ENCODE measurements at places on chromosomes 13 and 19.

DNA sequence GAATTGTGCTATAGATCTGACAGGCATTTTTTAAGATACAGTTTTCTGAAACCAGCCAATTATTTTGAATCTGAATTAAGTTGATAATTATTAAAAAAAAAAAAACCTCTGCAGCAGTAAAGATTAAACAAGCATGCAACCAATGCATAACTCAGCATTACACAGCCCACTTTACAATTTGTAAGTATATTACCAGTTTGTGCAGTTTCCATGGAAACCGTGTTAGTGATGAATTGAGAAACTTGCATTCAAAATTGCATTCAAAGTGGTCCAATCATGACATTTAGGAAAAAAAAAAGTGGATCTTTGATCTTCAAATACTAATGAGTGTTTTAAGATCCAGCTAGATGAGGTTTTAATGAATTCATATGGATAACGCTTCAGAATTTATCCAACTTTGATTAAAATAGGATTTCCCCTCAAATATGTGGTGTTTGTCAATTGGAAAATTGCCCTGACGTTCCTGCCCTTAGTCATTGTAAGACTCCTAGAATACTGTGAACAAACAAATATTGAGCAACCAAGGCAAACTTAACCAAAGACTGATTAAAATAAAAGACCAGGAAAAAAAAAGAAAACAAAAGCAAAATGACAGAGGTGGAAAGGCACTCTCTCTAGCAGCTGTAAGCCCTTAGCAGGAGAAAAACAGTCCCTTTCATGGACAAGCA, 314.8 kb upstream of the MAB21L1 start:
- DNase-seq = no peak

GRCh38 chr19:49997709-49998108, 27.5 kb downstream of the VRK3 start:
- peak; percentile 17 for DNase-seq

DNA sequence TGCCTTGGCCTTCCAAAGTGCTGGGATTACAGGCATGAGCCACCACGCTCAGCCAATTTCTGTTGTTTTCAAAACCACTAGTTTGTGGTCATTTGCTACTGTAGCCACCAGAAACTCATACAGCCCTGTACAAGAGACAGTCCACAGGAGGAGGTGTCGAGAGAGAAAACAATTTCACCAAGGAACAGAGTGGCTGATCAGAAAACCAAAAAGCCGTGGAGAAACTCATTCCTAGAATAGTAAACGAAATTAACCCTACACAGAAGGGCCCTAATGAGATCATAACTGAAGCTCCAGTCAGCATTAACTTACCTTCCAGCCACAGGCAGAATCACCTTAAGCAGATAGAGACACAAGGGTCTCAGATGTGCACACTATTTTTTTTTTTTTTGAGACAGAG, 3.8 kb upstream of the CCDC124 start:
- no peak for DNase-seq

DNA sequence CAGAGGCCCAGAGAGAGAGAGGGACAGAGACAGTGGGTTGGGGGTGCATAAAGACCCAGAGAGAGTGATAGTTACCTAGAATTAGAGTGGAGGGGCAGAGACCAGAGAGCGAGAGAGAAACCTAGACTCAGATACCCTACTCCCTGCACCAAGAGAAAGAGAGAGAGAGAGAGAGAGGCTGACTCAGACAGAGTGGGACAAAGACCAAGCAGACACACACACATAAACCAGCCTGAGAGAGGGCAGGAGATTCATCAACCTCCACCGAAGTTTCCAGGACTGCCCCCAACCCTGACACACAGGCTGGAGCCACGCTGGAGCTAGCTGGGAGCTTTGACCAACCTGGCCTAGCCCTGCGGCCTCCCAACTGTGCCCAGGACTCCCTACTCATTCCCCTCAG, 12.9 kb downstream of the SYT3 start:
- no peak for DNase-seq

DNA sequence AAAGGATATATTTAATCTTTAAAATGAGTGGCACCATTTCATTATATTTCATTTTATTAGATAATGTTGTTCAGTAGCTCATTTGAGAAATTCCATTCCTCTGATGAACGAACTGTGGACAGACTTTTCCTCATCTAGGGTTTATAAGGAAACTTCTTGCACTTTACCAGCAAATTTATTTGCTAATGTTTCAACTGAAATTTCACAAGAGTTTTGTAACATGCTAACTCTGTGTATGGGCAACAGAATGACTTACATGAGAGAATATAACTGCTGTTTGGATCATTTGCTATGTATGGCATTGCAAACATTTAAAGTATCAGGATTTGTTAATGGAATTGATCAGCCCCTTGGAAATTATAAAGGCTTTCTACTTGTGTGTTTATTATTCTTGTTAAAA, 3.7 kb upstream of the IRS2 start:
- no peak for DNase-seq

- no peak for DNase-seq
Observed at GRCh38 chr19:42272535-42272897, 3.5 kb downstream of the CIC start.

DNA sequence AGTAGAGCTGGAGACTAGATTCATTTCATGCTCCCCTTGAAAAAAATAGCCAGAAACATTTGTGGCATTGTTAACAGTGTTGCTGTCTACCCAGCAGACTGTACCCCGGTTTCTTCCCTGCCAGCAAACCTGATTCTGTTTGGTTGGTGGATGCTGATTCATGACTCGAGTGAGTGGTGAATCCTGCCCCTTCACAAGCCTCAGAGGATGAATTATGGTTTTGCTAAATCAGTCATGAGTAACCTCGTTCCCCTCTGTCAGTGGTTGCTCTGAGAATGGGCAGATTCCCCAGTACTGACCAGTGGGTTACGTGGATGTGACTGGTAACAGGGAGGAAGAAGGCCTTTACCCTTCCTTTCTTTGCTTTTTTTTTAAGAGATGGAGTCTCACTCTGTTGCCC, 10.1 kb downstream of the NLRP12 start:
- no peak for DNase-seq

GRCh38 chr19:12873891-12874745, 7.1 kb downstream of the DNASE2 start:
- no peak for DNase-seq

GRCh38 chr13:87280139-87280538, 391.0 kb upstream of the SLITRK5 start:
- DNase-seq = no peak

DNA sequence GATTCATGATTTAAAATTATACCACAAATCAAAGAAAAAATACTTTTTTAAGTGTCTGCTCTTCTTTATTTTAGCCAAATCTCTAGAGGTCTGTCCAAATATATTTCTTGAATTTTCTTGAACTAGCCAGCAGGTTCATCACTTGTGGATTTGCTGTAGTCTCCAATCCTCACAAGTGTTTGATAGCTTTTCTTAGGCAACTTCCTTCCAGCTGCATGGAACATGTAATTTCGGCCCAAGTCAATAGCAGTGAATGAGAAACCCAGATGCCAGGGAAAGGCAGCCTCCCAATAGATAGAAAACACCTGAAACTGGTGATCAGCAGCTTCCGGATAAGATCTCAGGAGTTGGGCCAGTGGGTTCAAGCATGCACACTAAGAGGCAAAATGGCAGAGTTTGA, 15.6 kb upstream of the RNASEH2B start:
- DNase-seq = no peak

DNA sequence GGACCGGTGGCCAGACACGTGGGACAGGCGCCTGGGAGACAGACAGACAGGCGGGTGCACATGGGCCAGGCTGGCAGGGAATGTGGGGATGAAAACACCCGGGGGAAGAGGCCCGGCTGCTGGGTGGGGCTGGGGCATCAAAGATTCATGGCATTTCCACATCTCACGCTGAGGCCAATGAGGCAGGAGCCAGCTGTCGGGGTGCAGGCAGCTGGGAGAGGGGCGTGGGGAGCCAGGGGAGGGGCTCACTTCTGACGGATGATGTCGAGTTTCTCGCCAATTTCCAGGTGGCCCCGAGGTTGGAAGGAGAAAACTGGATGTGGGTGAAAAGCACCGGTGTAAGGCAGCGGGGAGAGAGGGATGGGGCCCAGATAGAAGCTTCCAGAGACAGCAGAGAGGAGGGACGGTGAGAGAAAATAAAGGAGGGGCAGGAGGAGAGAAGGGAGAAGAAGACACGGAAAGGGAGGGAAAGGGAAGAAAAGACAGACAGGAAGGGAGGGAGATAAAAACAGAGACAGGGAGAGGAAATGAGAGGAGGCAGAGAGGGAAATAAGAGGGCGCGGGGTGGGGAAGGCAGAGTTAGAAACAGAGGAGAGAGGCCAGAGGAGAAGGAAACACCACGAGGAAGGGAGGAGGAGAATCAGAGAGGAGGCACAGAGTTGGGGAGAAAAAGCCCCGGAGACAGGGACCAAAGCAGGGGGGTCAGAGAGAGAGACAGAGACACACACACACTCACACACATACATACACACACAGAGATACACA, 8.0 kb upstream of the CCER2 start:
- no peak for DNase-seq

DNA sequence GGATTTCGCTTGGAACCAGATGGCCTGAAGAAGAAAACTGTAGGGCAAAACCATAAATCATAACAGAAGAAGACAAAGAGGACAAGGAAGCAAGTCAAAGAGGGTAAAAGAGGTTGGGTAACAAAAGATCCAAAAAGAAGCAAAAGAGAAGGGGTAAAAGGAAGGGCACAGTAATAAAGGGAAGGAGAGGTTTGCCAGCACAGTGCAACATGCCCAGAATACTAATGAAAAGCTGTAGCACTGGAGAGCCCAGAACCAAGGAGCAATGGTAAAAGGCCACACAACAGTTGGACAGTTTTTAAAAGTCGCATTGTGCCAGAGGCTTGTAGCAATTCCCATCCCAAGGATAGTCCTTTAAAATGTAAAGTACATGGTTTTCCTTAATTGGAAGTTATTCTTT, 506.6 kb downstream of the PCDH9 start:
- no peak for DNase-seq

DNA sequence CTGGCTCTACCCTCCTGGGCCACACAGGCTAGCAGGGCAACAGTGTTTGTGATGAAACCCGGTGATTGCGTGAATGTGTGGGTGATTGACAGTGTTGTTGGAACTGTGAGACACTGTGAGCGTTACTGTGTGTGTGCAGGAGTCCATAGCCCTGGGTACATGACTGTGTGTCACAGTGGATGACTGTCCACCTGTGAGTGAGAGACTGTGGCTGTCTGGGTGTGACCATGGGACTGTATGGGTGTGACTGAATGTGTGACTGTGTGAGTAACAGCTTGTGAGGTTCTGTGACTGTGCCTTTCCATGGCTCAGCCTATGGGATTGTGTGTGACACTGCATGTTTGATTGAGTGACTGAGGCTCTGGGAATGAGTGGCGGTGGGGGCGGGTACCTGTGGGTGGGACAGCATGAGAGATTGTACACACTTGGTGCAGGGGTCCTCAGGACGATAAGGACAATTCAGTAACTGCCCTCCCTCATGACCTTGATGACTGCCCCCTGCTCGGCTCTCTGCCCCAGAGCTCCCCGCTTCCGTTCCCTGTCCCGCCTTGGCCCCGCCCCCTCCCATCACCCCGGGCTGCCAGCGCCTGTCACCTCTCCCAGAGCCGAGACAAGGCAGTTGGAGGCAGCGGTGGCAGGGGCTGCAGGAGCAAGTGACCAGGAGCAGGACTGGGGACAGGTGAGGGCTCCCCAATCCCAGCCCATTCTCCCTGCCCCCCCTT, at the start of gene GIPR:
TSS of gene GIPR (plus strand) at position 602 of the 722 bp plus-strand sequence. CDS start 1,300 bp downstream, outside the sequence.
- peak; percentile 18 for DNase-seq

DNA sequence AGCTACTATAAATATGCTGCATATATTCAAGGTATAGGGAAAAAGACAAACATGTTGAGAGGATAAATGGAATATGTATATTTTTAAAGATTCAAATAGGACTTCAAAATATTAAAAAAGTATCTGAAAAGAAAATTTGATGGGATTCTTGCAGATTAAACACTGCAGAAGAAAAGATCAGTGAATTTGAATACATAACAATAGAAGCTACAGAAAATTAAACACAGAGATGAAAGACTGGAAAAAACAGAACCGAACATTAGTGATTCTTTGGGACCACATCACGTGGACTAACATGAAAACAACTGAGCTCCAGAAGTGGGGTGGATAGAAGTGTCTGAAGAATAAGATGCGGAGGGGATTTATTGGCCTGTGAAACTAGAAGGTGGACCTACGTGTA, 217.2 kb downstream of the RFC3 start:
- no peak for DNase-seq

GRCh38 chr19:13493516-13494310, 12.6 kb downstream of the CACNA1A start:
- no peak for DNase-seq

DNA sequence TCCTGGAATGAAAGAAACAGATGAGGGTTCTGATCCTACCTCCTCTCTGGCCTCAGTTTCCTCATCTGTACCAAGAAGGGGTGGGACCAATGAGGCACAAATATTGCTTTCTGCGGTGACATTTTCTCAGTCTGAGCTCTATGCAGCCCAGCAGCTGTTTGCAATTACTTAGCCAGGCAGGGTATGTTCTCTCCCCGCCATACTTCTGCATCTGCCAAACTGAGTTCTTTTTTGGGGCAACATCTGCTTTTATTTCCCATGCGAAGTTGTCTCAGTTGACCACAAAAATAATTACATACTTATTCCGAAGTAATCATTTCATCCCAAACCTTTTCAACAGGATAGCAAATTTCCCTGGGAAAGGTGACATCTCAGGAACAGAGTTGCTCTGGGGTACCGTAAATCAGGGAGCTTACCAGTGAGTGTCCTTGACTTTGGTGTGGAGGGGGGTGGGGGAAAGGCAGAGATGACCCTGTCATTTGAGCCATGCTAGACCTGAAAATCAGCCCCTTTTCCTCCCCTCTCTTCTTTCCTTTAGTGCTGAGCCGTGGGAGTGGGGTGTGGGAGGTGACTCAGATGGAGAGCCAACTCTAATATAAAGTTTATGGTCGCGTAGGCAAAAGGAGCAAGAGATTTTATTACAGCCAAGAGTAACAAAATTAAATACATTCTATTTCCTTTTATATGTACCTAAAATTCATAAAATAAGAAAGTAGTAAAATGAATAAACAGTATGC, 165.7 kb upstream of the KL start:
- DNase-seq = no peak

DNA sequence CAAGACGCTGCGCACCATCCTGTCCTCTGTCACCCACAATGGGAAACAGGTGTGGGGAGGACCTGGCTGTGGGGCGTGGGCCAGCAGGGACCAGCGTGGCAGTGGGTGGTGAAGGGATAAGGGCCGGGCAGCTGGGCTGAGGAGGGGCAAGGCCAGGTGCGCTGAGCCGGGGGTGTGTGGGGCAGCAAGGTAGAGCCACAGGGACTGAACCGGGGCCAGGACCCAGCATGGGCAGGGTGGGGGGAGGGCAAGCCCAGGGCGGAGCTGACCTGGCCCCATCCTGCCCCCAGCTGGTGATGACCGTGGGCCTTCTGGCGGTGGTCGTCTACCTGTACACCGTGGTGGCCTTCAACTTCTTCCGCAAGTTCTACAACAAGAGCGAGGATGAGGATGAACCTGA, 37.7 kb downstream of the MAP4K1 start:
- no peak for DNase-seq

DNA sequence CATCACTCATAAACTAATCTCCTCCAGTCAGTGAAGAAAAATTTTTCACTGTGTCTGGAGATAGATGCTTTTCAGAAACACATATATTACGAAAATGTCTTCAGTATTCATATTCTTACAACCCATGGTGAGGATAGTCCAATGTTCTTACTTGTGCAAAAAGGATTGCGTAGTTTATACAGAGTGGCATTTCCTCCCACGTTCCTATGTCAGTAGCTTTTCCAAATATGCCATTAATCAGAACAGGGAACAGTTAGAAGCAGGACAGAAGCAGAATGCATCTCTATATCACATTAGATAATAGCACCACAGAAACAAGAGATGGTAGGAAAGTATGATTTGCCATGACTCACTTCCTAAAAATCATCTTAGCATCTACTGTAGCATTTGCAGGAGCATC, 282.9 kb downstream of the SLITRK5 start:
- no peak for DNase-seq

- DNase-seq = no peak
Observed at GRCh38 chr13:58446979-58447378, 815.4 kb downstream of the PCDH17 start.

Data from CD4-positive, alpha-beta memory T cell (primary cell).